ENCODE measurements at places on chromosomes 1 and 21.

GRCh38 chr21:36602735-36603134, 96.2 kb upstream of the SIM2 start:
- no peak for DNase-seq

DNA sequence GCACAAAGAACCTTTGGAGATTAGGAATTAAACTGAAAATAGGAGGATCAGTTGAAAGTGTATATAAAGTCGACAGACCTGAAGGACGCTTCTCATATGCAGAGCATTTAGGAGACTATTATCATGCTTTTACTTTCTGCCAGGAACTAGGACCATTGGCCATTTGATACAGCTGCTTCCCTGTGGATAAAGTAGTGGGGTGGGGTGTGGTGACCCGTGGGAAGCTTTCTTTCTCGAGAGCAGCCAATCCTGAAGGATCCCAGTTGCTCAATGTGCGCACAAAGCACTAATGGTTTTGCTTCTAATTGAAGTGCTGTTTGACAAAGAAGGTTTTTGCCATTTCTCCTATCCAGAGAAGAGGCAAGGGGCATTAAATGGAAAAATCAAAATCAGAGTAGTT, 14.9 kb upstream of the CD55 start:
- no peak for DNase-seq

- no peak for DNase-seq
Measured at GRCh38 chr21:33368576-33368975, 34.6 kb upstream of the IFNGR2 start.

- DNase-seq, result no peak
Measured at GRCh38 chr1:10768552-10768951, 27.9 kb downstream of the CASZ1 start.

- DNase-seq, result peak; percentile 73
Measured at GRCh38 chr1:3453891-3454810, at the start of gene ARHGEF16. Gene ARHGEF16 (plus strand): TSS chr1:3454665. CDS start chr1:3463085, 8,420 bp downstream.

DNA sequence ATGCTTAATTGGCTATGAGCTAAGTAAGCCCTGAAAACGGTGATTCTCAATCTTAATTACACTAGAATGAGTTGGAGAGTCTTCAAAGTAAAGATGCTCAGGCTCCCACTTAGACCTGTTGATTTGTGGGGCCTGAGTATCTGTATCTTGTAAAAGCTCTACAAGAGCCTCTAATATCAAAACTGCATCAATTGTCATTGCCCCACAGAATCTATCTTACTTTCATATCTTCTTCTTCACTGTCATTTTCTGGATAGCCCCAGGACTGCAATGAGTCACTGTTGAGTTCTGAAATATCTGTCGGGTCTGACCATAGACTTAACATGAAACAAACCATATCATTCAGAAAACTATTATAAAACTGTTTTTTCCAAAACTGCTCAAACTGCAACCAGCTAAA, 102.8 kb upstream of the SERTAD4 start:
- DNase-seq, result no peak

GRCh38 chr1:27435566-27436203, 43.3 kb downstream of the GPR3 start:
- peak; percentile 6 for DNase-seq

DNA sequence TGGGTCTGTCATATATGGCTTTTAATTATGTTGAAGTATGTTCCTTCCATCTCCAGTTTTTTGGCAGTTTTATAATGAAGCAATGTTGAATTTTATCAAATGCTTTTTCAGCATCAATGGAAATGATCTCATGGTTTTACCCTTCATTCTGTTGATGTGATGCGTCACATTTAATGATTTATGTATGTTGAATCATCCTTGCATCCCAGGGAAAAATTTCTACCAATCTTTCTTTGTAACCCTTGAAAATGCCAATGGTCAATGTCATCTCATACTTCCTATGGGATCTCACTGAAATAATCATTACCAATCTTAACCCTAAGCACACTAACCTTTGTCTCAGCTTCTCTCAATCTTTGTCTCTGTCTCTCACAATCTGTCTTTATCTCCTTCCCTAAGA, 1004.0 kb downstream of the KCNT2 start:
- DNase-seq, result peak; percentile 72

- no peak for DNase-seq
Measured at GRCh38 chr1:172507741-172508140, 25.2 kb upstream of the SUCO start.

GRCh38 chr1:78483903-78484302, 6.9 kb upstream of the PTGFR start:
- DNase-seq, result peak; percentile 77

GRCh38 chr1:12144236-12144635, 22.6 kb upstream of the TNFRSF1B start:
- DNase-seq, result no peak

- DNase-seq, result no peak
Measured at GRCh38 chr1:7264101-7264500, 478.8 kb downstream of the CAMTA1 start.

GRCh38 chr1:99328171-99328570, 63.9 kb downstream of the PLPPR4 start:
- DNase-seq, result no peak

DNA sequence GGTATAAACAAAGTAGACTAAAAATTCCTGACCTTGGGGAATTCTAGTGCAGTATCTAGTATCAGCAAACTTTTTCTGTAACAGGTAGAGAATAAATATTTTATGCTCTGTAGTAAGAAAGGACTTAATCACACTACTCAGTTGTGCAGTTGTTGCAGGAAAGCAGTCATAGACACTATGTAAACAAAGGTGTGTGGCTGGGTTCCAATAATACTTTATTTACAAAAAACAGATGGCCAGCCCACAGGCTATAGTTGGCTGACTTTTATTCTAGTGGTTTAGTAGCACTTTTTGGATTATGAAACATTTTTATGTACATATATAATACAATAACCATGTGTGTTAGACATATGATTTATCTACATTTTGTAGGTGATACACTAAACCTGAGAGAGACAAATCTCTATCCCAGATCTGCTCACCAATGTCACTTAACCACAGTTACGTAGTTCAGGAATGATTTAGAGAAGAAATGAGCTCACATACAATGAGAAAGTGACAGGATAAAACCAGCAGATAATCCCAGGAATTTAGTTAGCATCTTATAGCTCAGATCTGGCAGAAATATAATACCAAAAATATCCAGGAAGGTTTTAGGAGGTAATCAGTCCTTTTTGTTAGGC, 56.1 kb downstream of the MIER1 start:
- DNase-seq, result peak; percentile 44

DNA sequence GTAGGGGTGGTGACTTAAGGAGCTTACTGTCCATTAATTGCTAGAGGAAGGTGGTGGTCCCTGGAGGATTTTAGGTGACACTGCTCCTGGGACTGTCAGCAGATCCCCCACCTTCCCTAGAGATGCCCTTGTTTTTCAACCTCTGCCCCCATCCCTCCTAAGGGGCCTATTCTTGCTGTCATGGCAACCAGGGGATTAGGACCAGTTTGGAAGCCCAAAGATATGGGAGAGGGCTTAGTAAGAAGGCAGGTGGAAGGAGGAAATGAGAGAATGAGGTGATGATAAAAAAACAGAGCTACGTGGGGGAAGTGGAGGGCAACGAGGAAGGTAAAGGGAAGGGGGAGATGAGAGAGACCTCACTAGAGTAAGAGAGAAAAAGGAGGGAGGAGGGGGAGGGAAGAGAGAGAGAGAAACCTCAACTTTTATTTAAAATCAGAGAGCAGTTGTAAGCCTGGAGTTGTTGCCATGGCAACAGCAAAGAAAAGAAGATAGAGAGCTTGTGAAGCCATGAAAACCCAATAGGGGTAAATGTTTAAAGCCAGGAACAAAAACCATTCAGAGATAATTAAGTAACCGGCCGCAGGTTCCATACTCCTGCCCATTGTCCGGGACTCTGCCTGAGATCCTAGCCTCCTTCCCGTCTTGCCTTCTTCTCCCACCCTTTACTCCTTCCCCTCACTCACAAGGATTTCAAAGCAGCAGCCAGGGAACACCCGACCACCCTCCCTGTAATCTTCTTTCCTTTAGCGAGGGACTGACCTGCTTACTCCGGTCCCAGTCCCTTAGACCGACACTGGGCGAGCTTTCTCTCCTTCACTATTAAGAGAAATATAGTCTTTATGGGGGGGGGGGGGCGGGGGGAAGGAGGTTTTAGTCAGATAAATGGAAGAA, 20.6 kb downstream of the KIRREL1 start:
- DNase-seq, result peak; percentile 53

DNA sequence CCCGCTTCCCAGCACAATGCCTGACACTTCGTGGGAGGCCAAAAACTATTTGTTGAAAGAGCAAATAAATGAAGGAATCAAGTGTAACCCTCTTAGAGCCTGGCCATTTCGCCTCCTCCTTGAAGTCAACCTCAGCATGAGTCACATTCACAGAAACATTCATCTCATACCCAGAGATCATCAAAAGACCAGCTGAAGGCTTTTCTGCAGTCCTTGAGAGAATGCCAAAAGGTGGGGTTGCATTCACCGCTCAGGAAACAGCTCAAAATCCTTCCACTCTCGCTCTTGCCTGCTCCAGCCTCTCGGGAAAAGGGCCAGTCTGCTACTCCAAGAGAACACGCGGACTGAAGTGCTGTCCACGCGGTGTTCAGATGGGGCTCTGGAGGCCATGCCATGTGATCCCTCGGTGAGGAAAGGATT, 90.0 kb downstream of the VWA5B1 start:
- peak; percentile 93 for DNase-seq

DNA sequence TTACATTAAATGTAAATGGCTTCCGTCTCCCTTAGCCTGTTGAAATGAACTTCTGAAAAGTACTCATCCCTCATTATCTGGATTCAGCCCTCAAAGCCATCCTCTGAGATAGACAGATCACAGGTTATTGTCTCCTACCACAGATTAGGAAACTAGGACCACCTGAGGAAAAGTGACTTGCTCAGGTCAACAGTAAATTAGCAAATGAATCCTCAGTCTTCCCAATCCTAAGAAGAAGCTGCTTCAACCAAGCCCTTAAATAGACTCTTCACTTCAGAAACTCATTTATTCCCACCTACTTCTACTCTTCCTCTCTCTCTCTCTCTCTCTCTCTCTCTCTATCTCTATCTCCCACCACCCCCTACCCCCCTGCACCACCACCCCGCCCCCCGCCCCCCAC, 152.3 kb downstream of the DMRTA2 start:
- DNase-seq, result no peak

GRCh38 chr1:8598060-8598724, 219.2 kb downstream of the RERE start:
- DNase-seq, result peak; percentile 84

GRCh38 chr21:25176637-25177412, 430.5 kb downstream of the MRPL39 start:
- no peak for DNase-seq

DNA sequence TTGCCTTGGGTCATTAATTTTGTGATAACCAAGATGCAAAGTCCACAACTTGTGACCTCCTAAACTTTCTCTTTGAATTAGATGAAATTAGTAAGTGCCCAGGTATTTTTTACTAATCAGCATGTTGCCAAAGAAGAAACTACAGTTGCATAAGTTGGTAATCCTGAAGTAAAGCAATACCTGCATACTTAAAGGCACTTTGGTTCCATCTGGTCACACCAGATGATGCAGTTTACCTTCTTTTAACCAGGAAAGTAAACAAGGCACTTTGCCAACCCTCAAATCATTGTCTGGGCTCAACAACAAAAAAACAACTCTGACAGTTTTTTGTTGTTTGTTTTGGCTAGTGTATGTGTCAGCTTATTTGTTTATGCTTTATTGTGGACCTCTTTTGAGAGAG, 55.5 kb upstream of the DYNLT5 start:
- no peak for DNase-seq

DNA sequence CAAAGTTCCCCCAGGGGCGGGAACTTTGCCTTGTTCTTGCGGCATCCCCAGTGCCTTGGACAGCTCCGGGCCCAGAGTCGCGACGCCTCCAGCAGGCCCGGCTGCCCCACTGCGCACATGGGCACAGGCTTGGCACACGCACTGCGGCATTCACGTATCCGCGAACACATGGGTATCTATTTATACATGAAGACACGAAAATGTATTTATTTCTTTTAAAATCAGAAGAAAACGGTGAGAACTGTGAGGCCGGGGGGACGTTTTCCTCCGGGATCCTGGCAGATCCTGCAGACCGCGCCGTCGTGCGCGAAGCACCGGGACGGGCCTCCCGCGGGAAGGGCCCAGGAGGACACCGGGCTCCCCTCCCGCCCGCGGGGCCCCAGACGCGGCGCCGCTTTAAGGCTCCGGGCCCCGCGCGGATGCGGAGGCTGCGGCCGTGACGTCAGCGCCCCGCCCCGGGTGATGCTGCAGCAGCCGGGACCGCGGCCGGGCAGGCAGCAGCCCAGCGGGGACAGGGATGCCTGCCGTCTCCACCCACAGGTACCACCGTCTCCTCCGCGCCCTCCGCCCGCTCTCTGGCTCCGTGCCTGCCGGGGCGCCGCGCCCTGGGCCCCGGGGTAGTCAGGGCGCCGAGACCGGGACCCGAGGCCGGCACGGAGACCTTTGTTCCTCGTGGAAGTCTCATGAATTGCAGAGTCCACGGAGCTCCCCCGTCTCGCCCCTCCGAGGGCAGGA, at the start of gene SLC45A1:
Gene SLC45A1 (plus strand): TSS at position 468 of the 735 bp plus-strand sequence. CDS start 6,216 bp downstream, outside the sequence.
- DNase-seq, result peak; percentile 89

DNA sequence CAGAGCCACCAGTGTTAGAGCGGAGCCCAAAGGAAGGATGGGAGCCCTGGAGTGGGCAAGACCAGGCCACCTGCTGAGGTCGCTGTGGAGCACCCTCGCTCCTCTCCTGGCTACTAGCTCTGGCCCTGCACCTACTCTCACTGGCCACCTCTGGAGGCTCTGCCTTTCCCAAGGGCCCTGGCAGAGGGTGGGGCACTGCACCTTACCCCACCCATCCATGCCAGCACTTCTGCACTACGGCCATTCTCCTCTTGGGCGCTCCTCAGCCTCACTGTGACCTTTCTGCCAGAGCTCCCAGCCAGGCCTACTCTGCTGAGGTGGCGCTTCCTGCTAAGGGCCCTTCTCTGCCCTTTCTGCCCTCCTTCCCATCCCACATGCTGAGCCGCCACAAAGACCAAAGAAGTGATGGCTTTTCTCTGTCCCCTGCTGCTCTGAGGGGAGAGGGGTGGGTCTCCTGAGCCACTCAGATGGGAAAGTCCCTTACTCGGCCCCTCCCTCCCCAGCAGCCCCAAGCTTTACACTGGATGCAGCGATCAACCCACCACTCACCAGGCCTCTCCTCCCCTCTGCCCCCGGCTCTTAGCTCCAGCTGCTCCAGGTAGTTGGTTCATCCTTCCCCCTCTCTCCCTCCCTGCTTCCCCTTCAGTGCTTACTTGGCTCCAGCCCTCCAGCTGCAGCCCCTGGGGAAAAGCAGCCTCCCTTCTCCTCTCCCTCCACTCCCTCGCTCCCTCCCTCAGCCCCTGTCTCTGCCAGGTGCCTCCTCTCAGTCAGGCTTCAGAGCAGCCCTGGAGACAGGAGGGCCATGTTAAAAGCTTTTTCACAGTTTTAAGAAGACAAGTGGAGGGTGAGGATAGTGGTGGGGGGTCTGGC, 14.8 kb upstream of the TMEM222 start:
- no peak for DNase-seq
